ENCODE measurements at places on chromosomes 3 and 15.

- DNase-seq = no peak
These were observed 150.6 kb upstream of the NSMCE3 start for GRCh38 chr15:29420188-29420587.

DNA sequence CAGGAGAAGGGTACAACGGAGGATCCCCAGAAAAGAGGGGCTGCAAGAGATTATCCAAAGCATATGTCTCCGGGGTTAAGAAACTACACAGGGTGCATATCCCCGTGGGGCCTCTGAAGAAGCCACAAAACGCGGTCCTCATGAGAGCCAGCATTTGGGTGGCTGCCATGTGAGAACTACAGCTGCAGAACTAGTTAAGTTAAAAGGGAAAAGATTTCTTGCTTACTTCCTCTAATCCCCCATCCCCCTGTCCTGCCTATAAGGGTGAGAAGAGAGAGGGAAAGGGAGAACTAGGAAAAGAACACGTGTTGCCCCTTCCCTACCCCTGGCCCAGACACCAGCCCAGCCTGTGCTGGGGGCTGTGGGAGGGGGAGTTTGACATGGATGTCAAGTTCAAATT lies 70.4 kb upstream of the PCSK6 start:
- DNase-seq = peak; percentile 45

- no peak for DNase-seq
These were observed 87.6 kb downstream of the BDH1 start for GRCh38 chr3:197468167-197468566.

- no peak for DNase-seq
These were observed 43.2 kb upstream of the NEDD4 start for GRCh38 chr15:56036546-56037067.

- DNase-seq = peak; percentile 49
These were observed 34.6 kb downstream of the PAK2 start for GRCh38 chr3:196774191-196774820.

DNA sequence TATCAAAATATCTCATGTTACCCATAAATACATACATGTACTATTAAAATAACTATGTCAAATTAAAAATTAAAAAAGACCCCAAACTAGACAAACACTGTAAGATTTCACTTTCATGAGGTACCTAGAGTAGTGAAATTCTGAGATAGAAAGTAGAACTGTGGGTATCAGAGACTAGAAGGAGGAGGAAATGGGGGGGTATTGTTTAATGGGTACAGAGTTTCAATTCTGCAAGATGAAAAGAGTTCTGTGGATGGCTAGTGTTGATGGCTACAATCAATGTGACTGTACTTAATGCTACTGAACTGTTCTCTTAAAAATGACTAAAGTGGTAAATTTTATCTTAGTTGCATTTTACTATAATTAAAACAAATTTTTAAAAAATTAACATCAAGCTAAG lies 36.6 kb downstream of the RFX7 start:
- no peak for DNase-seq

- no peak for DNase-seq
These were observed 41.5 kb downstream of the PRKCD start for GRCh38 chr3:53202331-53203015.

DNA sequence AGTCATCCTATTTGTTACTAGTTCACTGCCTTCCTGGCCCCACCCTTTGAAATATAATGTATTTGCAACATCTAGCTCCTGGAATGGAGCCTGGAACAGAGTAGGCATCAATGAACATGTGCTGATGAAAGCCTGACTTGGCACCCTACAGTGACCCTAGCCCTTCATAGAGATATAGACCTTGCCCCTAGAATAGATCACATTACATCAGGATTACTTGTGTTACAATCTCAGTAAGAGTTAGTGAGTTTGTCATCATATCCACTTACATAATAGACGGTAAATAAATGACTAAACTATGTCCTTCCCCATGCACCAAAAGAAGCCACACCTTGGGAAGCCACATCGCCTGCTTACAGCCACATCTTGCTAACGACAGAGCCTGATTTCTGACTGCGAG lies 110.5 kb upstream of the WNT5A start:
- DNase-seq = no peak

DNA sequence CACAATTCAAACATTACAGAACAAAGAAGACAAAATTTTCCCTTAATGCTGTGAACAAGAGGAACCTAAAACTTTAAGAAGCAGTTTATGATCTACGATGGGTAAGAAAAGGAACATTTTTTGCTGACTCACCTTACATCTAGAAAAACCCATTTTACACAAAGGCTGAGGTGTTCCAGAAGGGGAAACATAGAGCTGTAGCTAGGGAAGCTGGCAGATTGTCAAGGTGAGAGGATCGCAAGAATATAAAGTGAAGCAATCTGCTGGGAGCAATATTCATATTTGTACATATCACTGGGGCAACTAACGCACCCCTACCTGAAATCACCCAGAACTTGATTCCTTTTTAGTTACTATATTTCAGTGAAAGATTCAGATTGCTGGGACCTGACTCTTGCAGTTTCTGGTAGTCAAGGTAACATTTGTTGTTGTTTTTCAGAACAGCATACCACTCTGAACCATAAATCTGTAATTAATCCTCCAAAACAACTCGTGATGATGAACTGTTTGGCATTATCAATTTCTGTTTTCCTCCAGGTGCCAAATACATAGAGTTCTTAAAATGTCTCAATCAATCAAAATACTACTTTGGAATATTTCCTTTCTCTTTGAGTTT lies 184.1 kb upstream of the LRRC3B start:
- DNase-seq = no peak

- no peak for DNase-seq
These were observed 57.7 kb downstream of the BFSP2 start for GRCh38 chr3:133457465-133458067.

GRCh38 chr15:37109168-37109871 lies 9.0 kb upstream of the MEIS2 start:
- no peak for DNase-seq

GRCh38 chr15:39363761-39364586 lies 216.9 kb upstream of the THBS1 start:
- DNase-seq = no peak

DNA sequence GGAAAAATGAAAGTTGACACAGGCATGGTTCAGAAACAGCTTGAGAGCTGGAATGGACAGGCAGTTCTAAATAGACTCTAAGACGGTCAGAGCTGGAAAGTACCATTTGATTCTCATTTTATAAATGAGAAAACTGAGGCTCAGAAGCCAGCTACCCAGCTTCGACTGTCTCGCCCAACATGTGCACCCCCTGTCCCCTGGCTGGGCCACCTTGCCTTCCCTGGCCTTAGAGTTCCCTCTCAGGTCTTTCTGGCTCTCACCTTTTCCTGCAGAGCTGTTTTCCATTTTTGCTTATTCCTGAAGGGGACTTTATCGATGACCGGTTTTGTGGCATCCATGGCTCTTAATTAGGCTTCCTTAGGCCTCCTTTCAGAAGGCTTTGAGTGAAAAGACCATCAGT lies 17.3 kb upstream of the DOCK3 start:
- DNase-seq = no peak

GRCh38 chr3:164460851-164461250 lies 617.4 kb downstream of the SI start:
- DNase-seq = peak; percentile 2

DNA sequence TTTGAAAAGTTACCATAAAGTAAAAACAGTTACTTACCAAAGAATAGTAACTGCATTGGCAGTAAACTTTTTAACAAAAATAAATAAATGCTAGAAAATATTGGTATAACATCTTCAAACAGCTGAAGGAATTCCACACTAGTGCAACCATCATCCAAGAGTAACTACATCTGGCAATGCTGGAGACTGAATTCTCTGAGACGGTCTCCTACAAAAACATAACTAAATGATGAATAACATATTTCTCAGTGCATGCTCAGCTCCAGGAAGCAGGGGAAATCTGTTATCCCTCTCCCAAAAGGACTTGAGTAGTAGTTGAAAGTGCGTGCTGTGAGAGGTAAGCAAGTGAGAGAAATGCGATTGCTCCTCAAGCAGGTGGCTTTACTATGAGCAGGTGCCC lies 526.8 kb upstream of the CCDC54 start:
- DNase-seq = no peak

DNA sequence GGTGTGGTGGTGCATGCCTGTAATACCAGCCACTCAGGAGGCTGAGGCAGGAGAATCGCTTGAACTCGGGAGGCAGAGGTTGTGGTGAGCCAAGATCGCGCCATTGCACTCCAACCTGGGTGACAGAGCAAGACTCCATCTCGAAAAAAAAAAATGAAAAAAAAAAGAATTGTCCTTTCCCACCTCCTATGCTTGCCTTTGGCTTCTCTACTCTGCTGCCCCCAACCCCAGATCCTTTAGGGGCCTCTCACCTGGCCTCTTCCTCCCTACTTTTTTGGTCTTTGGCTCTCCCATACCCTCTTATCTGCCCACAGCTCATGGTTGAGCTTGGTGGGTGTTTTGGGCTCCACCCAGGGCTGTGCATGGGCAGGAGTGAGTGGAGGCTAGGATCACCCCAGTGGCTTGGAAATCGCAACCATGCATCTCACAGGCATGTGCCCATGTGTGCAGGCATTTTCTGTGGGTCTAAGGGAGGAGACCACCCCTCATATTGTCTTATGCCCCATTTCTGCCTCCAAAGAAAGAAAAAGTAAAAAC lies 2.1 kb upstream of the SHISA5 start:
- DNase-seq = no peak

- DNase-seq = no peak
These were observed 236.6 kb downstream of the KCNH8 start for GRCh38 chr3:19384868-19385267.
